HCT116 (cell line): ENCODE measurements at places on chromosomes 13 and 19. TPM values are rescaled to one million over a fixed set of nuclear protein-coding genes. Genes with fewer than 3 reads are reported as not detected.

Gene ZNF681
- total RNA-seq, result not detected

Gene ZNF607
- total RNA-seq, result 7.1 TPM

Gene KLK4
- 0.84 TPM for total RNA-seq

GRCh38 chr19:5914946-5915781, 1.1 kb downstream of the CAPS start:
- DNase-seq, result no peak

- no peak for DNase-seq
Observed at GRCh38 chr13:67632590-67632989, 402.5 kb upstream of the PCDH9 start.

- no peak for DNase-seq
Observed at GRCh38 chr13:44045180-44045562, 165.5 kb downstream of the LACC1 start.
